IPS DF 6.9 (cell line): ENCODE measurements at places on chromosomes 7 and 10.

DNA sequence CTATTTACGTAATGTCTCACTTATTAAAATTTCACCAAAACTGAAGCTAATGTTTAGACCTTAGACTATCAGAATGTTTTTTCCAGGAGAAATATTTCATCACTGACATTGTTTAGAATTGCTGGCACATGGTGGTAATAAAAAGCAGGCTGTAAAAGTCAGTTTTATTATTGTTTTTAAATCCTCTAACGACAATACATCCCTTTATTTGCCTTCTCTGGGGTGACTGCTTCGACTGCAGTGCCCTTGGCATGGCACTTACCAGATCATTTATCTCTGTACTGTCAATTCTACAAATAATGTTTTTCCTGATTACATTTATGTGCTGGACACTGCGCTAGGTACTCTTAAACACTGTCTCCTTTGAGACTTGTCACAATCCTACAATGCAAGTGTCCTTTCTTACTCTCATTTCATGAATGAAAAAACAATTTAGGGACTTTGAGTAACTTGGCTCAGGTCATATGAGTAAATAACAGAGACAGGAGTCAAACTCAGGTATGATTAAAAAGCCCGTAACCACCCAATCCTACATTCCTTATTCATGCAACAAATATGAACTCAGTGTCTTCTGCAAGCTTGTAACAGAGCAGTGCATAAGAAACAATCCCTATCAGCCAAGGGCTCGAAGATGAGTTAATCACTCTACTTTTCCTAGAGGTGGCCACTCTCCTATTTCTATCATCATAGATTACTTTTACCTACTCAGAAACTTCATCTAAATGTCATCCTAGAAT is 5.6 kb upstream of the ING3 start:
- DNase-seq: no peak

DNA sequence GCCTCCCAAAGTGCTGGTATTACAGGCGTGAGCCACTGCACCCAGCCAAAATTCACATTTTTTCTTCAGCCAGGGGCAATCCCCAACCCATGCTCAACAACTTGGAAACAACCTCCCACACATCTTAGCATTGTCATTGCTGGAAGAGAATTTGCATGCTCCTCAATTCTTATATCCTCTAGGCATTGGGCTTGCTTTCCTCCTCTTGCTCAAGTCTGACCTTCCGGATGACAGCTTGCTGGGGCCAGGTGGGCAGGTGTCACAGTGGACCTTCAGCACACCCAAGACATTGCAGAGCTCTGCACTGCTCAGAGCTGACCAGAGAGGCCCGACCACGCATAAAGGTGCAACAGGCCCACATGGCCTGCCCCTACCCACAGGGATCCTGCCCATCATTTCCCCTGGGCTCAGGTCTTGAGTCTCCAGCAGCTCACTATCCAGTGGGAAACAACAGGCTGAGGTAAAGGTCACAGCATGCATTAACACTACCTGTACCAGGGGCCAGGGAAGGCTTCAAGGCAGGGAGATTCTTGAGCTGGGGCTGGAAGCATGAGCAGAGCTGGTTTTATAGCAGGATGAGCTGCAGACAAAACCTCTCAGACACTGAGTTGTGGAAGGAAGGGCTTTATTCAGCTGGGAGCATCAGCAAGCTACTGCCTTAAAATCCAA is 6.8 kb upstream of the GPR15LG start:
- DNase-seq: no peak

GRCh38 chr7:116876664-116877442 is 14.5 kb downstream of the CAPZA2 start:
- DNase-seq: no peak

GRCh38 chr10:75358835-75359421 is 42.6 kb downstream of the ZNF503 start:
- no peak for DNase-seq

DNA sequence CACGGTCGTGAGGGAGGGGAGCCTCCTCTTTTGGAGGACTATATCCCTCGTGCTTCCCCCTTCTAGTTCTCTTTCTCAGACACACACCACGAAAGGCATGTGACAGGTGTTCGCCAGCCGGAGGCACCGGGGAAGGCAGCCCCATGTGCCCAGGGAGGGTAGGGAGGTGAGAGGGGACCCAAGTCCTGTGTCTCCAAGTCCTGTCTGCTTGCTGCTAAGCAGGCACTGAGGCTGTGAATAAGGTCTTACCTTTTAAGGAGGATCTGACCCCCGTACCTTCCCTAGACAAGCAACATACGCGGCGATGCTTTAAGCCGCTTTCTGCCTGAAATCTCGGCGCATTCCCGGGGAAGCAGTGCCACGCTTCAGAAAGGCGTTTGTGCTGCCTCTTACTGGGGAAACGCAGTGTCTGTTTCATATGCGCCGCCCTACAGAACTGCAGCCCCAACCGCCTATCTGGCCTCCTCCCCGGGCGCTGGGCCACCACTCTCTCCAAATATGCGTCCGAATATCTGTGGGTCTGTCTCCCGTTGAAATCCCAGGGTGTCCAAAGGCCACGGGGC is 770 bp downstream of the PLXNA4 start:
- DNase-seq: no peak

DNA sequence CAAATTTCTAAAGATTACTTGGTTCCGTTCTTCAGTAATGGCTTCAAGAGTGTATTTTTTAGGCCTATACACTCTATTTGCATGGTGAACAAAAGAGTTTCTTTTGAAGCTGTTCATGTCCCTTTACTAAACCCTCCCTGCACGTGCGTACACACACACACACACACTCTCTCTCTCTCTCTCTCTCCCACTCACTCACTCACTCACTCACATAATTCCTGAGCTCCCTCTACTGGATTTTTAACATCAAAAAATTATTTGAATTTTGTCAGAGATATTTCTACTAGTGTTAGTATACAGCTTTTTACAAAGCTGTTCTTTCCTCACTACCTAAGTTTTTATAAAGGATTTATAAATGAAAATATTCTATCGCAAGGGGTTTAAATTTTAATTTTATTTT is 85.9 kb downstream of the UBE3C start:
- no peak for DNase-seq

DNA sequence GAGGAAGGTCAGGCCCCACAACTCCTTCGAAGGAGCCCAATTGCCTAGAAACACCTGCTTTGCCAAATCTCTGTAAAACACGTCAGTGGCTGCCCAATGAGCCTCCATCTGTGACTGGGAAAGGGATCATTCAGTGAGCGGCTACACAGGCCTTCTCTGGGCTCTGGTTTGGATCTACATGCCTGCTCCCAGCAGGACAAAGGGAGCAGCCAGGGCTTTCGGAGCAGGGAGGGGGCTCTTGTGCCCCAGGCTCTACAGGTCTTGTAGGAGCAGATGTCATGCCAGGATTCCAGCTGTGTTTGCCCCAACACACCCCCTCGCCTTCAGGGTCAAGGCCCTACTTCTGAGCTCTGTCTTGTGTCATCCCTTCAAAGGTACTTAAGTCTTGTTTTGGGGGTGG is 73.5 kb downstream of the CLEC2L start:
- no peak for DNase-seq

DNA sequence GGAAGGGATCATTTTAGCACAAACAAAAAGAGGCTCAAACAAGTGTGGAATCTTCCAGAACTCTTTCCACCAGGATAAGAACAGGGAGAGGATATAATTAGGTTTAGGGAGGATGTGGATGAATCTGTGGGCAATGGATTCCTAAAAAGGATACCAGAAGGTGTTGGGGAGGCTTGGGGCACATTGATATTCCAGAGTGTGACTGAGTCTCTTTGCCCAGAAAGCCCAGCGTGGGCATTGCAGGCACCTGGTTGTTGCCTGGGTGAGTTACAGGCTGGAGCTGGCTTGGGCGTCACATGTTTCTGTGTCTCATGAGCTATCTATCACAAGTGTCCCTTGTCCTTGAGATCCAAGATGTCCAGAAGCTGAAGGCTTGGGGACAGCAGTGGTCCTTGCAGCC is 3.3 kb downstream of the COL26A1 start:
- no peak for DNase-seq

- no peak for DNase-seq
Measured at GRCh38 chr7:24912874-24913514, 67.0 kb downstream of the OSBPL3 start.

DNA sequence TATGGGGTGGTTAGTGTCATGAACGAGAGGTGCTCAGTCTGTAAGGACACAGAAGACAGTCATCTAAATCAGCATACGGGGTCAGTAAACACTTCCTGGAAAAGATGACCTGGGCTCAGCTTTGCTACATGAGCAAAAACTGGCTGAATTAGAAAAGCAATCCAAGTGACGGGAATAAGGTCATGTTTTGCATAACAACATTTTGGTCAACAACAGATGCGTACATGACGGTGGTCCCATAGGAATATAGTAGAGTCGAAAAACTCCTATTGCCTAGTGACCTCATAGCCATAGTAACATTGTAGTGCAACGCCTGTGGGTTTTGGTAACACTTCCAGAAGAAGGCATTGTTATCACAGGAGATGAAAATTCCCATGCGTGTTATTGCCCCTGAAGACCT is 92.9 kb downstream of the CTNNA3 start:
- DNase-seq: no peak
